ENCODE measurements at places on chromosomes 2 and 18.

GRCh38 chr2:188404341-188405004 lies 112.8 kb downstream of the GULP1 start:
- no peak for DNase-seq

DNA sequence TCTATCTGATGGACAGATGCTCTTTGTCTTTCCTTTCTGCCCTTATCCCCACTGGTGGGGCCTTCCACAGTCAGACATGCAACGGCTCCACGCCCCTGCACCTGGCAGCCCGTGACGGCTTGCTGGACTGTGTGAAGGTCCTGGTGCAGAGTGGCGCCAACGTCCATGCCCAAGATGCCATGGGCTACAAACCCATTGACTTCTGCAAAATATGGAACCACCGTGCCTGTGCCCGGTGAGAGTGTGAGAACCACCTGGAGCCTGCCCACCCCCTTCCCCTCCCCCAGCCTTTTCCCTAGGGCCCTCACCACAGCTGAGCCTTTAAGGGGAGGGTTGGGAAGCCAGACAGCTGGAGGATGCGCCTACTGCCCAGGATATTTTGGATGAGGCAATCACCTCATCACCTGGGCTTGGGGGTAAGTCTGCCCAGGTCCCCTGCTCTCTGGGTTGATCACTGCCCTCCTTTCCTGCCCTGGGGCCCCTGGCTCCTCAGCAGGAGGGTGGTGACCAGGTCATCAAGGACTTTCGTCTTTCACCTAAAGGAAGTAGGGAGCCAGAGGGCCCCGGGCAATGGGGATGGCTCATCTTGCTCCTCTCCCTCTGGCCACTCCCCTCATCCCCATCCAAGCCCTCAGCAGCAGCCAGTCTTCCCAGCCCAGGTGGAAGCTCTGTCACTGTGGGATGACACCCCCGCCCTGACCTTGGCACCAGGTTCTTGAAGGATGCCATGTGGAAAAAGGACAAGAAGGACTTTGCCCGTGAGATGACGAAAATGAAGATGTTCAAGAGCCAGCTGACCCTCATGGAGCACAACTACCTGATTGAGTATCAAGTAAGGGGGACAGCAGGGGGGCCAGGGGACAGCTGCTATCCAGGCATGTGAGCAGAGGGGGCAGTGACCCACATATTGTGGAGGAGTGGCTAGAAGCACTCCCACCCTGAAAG lies 3.7 kb downstream of the ANKRD53 start:
- peak; percentile 35 for DNase-seq

DNA sequence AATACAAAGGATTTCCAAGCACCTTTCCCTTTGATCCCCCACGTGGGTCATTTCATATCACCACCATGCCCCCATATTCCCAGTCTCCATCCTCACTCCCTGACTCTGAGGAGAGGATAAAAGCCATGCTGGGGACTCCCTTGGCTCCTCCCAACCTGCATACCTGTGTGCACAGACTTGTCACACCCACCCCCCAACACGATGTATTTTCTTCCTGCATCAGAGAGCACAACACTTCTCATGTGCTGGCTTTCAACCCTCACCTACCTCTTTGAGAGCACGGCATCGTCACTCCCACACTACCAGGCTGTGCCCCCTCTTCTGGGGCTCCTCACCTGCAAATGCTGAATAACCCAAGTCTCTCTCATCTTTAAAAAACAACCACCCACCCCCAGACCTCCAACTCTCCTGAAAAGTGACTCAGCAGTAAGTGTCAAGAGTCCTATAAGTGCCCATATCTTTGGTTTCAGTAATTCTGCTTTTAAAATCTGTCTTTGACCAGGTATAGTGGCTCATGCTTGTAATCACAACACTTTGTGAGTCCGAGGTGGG lies 53.1 kb downstream of the AP1S3 start:
- DNase-seq: no peak

GRCh38 chr2:86038291-86039081 lies 67.2 kb downstream of the POLR1A start:
- DNase-seq: no peak

GRCh38 chr2:27080140-27080469 lies 1.7 kb downstream of the EMILIN1 start:
- DNase-seq: no peak

DNA sequence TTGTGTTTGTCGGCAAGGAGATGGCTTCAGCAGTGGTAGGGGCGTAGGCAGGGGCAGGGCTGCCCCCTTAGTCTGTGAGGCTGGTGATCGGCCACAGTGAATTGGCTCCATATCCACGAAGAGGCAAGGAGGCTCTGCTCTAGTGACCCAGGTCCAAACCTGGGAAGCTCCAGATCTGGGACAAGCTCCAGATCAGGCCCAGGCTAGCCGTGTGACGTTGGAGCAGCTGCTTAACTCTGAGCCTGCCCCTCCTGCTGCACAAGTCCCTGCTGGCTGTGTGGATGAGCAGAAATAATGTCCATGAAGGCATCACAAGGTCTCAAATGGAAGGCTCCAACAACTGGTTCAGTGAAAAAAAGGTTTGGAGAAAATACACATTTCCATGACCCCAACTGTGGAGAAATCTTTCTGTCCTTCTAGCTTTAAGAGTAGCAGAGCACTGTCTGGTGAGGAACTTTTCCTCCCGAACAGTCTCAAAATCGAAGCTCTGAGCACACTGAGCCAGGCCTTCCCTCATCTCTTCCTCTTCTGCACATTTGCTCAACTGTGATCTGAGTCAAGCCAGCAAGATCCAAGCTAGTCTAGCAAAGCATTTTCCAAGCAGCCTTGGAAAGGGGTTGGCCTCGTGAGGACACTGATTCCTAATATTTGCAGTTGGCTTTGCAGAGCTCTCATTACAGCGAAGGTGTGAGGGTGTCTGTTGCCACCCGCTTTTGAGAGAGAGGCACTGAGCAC lies 67.0 kb upstream of the TCF7L1 start:
- no peak for DNase-seq

DNA sequence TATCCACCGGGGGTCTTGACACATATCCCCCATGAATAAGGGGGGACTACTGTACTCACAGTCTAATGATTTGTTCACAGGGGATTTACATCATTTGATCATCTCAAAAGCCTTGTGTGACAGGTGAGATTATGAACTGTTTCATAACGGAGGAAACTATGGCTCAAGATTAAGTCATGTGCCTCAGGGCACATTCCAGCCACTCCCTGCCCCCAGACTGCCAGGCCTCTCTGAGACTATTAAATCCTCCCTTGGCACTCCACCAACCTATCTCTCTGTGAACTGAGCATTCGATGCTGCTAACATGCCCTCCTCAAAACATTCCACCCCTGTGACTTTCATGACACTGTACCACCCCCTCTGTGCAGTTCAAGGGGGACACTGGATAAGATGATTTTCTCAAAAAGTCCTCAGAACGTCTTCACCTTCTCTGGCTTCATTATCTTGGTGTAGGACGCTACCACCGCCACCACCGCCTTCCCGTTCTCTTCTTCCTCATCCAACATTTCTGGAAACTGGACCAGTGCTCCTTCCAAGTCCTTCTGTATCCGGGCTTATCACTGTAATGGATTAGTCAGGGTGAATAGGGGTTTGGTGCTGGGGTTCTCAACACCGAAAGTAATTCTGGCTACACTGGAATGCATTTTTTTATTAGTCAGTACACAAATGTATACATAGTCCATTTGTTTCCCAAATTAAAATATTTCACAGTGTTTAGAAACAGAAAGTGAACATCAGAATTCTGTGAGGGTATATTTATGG lies 169.6 kb downstream of the KCNS3 start:
- DNase-seq: no peak

DNA sequence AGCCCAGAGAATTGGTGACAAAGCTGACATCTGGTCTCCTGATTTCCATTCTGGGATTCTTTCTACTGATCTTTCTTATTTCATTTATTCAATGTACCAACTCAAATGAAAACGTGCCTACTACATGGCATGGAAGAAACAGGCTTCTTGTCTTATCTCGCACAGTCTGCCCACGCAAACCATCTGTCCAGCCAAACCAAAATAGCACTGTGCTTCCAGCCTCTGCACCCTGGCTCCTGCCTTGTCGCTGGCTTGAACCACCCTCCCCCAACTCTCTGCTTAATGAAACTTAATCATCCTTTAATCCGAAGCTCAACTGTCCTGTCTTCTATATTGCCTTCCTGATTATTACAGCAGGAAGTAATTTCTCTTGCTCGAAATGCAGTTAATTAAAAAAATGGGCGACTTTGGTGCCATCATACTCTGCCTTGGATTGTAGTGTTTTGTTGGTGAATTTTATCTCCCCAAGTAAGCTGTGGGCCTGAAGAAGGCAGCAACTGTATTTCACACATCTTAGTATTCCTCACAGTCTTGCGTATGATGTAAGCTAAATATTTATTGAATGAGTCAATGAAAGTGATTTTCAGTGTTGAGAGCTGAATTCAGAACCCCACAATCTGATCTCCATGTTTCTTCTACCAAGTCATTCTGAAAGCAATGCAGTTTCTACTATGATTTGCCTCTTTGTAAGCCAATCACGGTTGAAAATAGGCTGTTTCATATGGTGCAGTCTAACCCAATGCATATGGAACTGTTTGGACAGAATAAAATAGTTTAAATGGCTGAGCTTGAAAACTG lies 190.8 kb downstream of the TMEM247 start:
- no peak for DNase-seq

- no peak for DNase-seq
These were observed 221.5 kb downstream of the ANKRD30B start for GRCh38 chr18:14969500-14969899.

DNA sequence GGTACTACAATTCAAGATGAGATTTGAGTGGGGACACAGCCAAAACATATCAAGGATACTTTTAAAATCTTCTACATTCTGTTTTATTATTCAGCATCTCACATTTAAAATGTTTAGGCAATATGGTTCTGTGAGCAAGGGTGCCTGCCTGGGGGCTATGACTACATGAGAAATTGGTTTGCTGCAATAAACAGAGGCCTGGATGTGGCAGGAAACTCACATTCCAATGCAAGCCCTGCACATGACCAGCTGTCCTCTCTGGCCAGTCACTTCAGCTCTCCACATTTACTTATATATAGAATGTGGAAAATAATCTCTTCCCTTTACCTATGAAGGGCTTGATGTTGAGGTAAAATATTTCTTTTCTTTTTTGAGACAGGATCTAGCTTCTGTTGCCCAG lies 193.4 kb downstream of the LRRTM1 start:
- no peak for DNase-seq

DNA sequence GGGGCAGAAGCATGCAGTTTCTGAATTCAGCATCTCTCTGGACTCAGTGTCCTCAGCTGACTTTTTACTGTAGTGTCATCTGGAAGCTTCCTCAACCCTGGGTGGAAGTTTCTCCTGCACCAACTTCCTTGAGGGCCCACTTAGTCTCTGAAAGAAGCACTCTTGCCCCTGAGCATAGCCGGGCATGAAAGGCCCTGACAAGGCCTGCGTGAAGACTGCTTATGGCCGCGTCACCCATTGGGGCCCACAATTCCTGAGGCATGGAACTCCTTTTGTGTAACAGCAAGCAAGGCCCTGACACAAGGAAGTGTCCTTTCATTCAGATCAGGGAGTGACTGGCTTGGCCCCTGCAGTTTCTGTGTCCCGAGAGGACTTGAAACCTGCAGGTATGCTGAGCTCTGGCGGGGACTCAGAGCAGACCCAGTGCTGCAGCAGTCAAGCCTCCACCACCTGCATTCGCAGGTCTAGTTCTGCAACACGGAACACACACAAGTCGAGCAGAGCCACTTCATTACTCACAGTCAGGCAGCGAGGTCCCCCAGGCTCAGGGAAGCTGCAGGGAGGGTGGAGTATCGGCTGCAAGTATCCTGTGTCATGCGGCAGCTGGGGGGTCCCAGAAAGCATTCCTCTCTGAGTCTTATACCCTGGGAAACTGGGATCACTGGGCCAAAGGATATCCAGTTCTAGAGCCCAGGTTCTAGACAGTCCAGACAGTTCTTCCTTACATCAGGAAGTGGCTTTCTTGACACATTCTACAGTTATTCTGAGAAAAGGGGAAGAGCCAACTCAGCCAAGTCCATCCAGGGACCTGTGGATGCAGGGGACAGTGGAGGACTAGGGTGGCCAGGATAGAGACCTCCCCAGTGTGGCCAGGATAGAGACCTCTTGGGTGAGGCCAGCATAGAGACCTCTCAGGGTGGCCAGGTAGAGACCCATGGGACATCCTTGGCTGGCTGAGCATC lies 35.6 kb upstream of the PRLH start:
- DNase-seq: no peak

- DNase-seq: no peak
These were observed 70.8 kb upstream of the GRB14 start for GRCh38 chr2:164692114-164692513.

DNA sequence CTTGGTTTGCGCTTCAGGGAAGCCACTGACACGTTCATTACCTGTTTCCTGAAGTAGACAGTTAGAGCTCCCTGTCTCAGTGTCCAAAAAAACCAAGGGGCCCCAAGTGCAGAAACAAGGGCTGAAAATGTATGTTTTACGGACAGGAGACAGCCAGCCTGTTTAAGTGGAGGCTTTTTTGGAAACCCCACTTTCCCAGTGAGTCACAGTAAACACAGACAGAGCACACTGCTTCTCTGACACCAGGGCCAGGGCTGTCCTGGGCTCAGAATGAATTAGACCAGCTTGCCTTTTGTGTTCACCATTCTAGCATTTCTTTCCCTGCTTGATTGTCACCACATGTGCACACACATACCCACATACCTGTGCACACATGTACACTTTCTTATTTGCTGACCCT lies 128.6 kb downstream of the SH3RF3 start:
- no peak for DNase-seq

- peak; percentile 96 for DNase-seq
These were observed at the start of gene NPHP1 for GRCh38 chr2:110204408-110205385. Gene NPHP1 (minus strand): TSS chr2:110205013. CDS start chr2:110204968, 45 bp downstream.

DNA sequence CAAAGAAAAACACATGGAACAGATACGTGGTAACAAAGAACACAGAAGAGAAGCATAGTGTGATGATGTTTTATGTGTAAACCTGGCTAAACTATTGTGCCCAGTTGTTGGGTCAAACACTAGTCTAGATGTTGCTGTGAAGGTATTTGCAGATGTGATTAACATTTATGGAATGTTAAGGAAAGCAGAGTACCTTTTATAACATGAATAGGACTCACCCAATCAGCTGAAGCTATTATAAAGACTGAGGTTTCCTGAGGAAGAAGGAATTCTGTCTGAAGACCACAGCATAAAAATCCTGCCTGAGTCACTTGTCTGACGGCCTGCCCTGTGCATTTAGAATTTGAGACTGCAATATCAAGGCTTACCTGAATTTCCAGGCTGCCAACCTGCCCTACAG lies 253.1 kb downstream of the DYM start:
- DNase-seq: no peak

GRCh38 chr18:45715212-45715780 lies 8.7 kb upstream of the SLC14A1 start:
- DNase-seq: peak; percentile 44

DNA sequence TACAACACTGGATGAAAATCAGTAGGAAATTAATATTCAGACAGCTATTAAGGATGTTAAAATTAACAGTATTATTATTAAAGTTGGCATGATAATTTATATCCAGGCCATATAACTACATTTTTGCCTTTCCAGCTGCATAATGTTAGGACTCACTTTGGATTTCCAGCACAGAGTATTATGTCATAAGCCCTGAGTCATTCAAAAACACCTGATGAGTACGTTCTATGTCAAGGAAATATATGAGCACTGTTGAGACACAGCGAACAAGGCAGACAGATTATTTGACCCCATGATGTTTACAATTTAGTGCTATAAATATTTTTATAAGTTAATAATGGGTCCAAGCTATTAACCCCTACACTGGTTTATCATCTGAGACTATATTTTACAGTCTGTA lies 59.8 kb upstream of the RIT2 start:
- no peak for DNase-seq

- DNase-seq: no peak
These were observed 117.1 kb downstream of the NOL10 start for GRCh38 chr2:10572701-10573100.

GRCh38 chr18:10230072-10230471 lies 224.4 kb upstream of the APCDD1 start:
- DNase-seq: peak; percentile 70

GRCh38 chr2:171675810-171676345 lies 11.4 kb upstream of the DYNC1I2 start:
- peak; percentile 51 for DNase-seq
